ENCODE measurements at places on chromosomes 2 and 18.

GRCh38 chr2:106995556-106995955, 109.6 kb upstream of the ST6GAL2 start:
- DNase-seq = no peak

DNA sequence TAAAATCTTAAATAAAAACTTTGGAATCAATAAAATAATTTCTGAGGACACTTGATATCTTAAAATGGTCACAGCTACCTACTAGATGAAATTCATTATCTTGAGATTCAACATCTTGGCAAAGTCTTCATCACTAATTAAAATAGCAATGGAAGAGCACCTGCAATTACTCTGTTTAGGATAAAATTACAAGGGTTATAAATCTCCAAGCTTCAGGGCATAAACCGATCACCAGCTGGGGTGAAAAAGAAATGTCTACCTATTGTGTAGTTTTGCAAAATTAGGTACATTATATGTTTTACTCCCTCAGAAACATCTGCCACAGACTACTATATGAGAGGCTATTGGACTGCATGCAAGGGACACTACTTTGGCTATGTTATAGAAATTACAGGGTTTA, 327.1 kb downstream of the CCDC178 start:
- no peak for DNase-seq

GRCh38 chr2:65550246-65550645, 117.8 kb upstream of the SPRED2 start:
- DNase-seq = no peak

DNA sequence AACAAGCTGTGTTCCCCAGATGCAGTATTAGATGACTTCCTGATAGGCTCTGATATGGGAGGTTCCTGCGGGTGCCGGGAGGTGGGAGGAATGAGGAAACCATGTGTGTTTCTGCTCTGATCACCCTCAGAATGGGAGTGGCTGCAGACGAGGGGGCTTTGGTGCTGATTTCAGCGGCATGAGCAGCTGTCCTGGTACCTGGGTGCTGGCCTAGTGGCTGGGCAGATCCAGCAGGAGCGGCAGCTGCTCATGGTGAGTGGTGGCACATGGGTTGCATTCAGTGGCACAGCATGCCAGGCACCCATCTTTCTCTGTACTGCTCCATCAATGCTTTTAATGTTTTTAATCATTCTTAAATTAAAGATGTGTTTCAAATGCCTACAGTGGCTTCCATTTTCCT, 177.2 kb upstream of the NETO1 start:
- DNase-seq = no peak

DNA sequence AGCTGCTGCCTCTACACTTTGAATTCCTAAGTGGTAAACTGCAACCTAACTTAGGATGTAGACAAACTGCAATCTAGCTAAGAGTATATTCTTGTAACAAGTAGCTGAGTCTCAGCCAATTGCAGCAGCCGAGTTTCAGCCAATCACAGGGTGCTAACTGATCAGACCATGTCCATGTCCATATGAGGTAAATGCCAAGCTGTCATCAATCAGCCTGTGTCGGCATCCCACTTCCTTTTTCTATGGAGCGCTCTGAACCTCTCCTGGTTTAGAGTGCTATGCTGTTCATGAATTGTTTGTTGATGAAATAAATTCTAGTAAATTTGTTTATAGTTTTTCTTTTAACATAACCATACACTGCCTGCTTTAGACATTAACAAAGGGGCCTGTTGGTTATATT, 408.8 kb downstream of the NBAS start:
- DNase-seq = no peak

- no peak for DNase-seq
These were observed 36.0 kb upstream of the ZNF396 start for GRCh38 chr18:35413163-35413511.

DNA sequence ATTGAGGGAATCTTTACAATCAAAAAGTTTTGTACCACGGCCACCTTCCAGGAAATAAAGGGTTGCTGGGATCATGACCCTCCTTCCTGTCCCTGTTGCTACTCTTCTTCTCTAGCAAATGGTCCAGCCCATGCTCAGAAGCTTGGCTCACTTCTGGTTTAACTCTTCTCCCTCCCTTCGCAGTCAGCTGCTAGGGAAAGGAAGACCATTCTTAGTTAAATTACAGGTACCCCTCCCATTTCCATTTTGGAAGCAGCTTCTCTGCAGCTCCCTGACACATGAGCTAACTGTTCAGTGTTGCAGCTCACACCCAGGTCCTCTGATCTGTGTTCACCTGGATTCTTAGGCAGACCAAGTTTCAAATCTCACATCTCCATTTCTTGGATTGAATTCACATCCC, 100.3 kb downstream of the DOCK10 start:
- DNase-seq = no peak

- DNase-seq = no peak
These were observed 116.8 kb downstream of the COPS8 start for GRCh38 chr2:237202288-237203030.

- no peak for DNase-seq
These were observed 13.6 kb upstream of the IRS1 start for GRCh38 chr2:226813148-226813701.

- no peak for DNase-seq
These were observed 49.3 kb downstream of the SEMA4F start for GRCh38 chr2:74703373-74703772.

- no peak for DNase-seq
These were observed 115.2 kb upstream of the ARL5A start for GRCh38 chr2:151943461-151943860.

DNA sequence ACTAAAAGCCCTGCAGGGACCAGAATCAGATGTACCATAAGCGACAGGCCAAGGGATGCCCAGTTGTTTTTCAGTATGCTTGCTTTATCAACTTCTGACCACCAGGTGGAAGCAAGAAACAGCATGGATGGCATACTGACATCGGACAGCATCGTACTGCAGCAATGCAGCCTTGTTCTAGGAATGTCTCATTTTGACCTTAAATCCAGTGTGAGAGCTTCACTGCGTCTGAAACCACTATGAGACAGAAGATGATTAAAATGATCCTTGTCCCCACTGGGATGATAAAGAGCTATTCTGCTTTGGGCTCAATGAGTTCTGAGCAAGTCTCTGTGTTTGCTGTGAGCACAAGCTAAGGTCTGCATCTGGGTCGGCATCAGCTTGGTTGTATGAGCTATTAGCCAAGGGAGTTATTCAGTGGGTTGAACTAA, 54.3 kb downstream of the CDK15 start:
- peak; percentile 75 for DNase-seq

GRCh38 chr18:34322365-34323289, 97.9 kb upstream of the NOL4 start:
- no peak for DNase-seq

- DNase-seq = no peak
These were observed 775.4 kb downstream of the TSN start for GRCh38 chr2:122530814-122531213.

DNA sequence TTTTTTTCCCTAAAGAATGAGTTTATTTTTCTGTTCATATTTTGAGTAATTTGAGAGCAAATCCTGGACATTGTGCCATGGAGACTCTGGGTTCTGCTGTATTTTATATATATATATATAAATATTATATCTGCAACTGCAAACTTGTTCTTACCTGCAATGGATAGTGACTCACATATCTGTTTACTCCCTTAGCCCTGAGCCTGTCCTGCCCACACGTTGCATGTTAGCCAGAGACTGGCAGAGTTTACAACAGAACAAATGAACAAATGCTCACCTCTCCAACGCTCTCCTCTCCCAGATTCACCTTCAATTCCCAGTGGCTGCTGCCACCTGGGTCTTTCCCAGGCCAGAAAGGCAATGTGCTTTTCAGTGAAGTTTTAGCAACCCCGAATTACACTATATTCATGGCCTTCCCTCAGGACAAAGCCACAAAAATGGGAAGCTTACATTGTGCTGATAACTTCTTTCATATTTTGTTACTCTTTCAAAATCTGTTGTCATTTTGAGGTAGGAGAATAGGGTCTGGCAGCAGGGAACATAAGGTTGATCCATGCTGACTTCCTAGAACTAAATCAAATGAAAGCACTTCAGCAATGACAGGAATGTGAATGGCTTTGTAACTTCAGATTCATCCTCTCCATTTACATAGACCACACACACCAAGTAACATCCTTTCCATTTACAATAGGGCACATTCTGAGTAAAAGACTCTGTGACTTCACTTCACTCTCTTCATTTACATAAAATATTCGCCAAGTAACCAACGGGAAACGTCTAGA, 105.4 kb upstream of the FAM110C start:
- DNase-seq = no peak

GRCh38 chr2:218607436-218608115, at the start of gene PLCD4:
TSS of gene PLCD4 (plus strand) at chr2:218607899. CDS start at chr2:218615740, 7,841 bp downstream.
- DNase-seq = no peak

DNA sequence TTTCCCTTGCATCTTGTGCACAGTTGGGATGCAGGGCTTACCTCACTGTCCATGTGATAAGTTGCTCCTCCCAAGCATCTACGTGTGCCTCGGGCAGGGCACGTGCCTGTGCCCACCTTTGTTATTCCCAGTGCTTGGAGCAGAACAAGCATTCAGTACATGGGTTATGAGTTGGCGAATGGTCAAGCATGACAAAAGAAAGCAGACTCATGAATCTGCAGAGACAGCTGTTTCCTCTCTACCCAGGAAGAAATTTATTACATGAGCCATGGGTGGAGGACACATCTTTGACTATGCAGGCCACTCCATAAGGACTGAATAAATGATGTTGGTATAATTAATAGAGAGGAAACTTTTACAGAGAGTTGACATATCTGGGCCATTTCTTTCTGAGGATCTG, 127.8 kb downstream of the TPGS2 start:
- DNase-seq = no peak

- no peak for DNase-seq
These were observed 480.6 kb downstream of the SPAG16 start for GRCh38 chr2:213764849-213765248.

- no peak for DNase-seq
These were observed 46.7 kb downstream of the INO80C start for GRCh38 chr18:35451032-35451431.

- no peak for DNase-seq
These were observed 91.1 kb upstream of the FZD7 start for GRCh38 chr2:201942531-201942930.

DNA sequence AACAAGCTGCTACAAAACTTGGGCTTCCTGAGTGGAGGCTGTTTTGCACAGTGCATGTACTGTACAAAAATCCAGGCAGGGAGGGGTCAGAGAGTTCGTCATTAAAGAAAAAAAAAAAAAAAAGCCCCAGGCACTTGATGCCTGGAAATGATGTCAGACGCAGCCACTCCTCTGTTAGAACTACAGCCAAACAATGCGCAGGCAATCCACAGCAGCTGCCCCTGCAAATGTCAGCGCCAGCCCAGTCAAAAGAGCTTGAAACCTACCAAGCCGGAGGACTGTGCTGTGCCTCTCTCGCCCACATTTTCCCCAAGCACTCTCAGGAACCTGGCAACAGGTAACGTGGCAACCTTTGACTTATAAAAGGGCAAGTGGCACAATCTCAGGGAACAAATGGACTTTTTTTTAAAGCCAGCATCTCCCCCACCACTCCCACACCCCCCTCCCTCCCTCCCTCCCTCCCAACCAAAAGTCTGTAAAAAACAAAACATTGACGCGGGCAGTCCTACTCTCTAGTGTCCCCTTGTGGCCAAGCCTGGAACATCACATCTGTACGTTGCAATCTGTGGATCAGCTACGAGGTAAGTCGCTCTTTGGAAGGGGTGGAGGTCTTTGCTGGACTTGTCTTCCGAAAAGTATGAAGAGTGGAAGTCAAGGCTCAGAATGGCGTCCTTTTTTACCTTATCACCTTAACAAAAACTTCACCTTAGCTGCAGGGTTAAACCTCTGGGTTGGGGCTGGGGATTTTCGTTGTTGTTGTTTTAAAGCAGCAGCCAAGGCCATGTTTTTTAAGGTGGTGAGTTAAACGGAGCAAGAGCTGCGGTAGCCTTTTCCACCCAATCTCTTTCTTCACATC, 144.2 kb downstream of the TGIF1 start:
- peak; percentile 96 for DNase-seq

- DNase-seq = no peak
These were observed 1206.8 kb upstream of the NRXN1 start for GRCh38 chr2:52238782-52239181.

GRCh38 chr2:20692081-20692480, 25.1 kb downstream of the GDF7 start:
- DNase-seq = no peak

GRCh38 chr2:198287706-198288105, 483.3 kb downstream of the PLCL1 start:
- DNase-seq = no peak
